IMR-90 (cell line): ENCODE measurements at places on chromosomes 5 and 9. TPM values are rescaled to one million over a fixed set of nuclear protein-coding genes. Genes with fewer than 3 reads are reported as not detected.

GRCh38 chr5:66818935-66819328, 222.7 kb downstream of the MAST4 start:
- DNase-seq, result no peak

DNA sequence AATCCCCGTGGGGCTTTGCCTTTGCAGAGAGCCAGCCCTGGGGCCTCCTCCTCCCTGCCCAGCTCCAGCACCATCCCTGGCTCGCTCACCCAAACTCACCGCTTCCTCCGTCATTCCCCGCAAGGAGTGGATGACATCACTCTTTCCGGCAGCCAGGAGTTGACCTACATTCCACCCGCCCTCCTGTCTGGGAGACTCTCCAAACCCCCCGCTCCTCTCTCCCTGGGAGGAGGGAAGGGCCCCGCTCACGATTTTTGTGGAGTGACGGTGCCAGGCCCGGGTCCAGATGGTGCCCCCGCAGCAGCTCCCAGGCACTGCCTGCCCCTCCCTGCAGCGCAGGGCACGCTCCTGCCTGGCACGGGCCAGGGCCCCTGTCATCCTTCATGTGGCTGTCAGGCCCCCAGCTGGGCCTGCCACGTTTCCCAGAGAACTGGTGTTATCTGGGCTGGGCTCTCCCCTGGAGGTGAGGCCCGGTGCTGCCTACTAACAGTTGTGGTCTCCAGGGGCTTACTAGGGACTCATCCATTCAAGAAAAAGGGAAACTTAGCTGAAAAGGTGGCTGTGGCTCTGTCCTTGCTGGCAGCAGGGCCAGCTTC, 52.3 kb downstream of the NTNG2 start:
- peak; percentile 96 for DNase-seq

- peak; percentile 70 for DNase-seq
These were observed 216.1 kb downstream of the NFIB start for GRCh38 chr9:14097666-14098415.

Gene ARID3C
- total RNA-seq, result not detected in 2 replicates

DNA sequence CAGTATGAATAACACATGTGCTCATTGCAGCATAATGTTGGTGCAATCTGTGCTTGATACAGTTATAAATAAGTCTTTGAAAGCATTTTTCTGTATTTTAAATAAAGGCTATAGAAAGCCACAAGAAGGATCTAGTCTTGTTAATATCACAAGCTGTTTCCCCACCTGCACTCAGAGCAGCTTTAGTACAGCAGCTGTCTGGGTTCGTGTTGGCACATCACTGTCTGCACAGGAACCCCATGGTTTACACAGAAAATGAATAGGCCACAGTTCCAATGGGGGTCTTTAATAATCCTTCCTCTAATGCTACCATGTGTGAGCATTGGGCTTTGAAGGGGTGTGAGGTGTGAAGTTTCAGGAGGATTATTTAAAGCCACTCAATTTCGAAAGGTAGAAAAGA, 2269.7 kb downstream of the MAT2B start:
- DNase-seq, result no peak

- DNase-seq, result no peak
These were observed 248.5 kb upstream of the DAP start for GRCh38 chr5:11009576-11009975.

Gene PCDHGB6
- total RNA-seq, result 2.2 and 2.8 TPM in 2 replicates

DNA sequence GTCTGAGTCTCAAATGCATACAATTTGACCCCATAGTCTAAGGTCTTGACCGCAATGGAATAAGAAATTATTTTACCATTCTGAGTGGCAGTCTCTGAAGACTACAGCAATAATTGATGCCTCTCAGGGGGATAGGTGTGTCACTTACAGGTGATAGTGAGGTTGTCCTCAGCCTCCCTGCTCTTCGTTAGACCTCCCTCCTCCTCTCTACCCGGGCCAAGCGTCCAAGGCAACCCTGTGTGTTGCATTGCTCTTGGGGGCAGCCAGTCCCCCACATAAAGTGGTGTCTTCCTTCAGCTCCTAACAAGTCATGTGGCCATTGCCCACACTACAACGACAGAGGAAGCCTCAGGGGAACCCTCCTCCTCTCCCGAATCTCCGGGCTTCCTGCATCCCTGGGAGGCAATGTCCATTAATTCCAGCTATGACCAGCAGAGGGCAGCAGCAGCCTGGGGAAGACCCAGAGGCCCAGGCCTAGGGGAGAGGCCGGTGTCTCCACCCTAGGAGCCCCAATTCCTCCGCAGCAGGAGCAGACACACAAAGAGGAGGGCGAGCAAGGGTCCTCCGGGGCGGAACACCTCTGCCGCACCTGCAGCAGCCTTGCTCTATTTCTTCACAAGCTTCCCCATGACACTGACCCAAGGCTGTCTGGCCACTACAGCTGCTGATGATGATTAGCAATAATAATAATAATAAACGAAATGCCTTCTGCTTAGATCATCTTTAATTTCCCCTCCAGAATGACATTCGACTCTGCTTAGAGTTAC, 134.8 kb downstream of the KCNIP1 start:
- peak; percentile 28 for DNase-seq

Gene HTR4
- not detected in 2 replicates for total RNA-seq

- peak; percentile 23 for DNase-seq
These were observed at the start of gene RXFP3 for GRCh38 chr5:33936381-33937016. Gene RXFP3 (plus strand): TSS chr5:33936386. CDS start chr5:33936741, 355 bp downstream.

DNA sequence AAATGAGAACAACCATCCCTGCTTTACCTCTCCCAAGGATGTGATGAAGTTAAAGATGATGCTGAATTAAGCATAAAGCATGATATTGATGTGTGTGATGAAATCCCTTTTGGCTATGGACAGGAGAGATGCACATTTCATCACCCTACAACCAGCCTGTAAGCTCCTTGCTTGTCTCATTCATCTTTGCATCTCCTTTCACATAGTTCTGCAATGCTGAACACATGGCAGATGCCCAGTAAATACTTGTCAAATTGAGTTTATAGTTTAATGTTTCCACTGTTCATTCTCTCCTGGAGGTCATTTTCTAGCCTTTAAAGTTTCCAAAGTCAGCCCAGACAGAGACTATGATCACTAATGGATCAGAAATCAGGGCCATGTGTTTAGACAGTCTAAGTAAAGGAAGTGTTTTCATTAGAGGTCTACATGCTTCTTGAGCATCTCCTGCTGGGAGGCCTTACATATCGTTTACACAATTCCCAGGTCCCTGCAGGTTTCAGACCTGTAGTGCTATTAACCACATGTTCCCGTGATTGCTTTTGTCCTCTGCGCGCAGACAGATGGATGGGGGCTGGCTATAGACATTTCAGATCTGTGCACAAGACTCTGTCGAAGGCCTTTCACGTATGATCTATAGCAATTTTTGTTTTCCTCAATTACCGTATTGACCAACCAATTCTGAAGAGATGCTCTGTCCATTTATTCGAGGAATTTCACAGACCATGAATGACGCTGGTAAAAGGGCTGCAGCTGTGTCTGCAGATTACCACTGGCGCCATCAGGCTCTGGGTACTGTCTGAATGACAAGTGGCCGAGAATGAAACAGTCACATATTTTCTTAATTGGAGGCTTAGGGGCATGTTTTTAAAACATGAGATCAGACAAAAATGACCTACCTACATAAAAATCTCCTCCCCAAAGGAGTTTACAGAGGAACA, 49.0 kb upstream of the CKMT2 start:
- DNase-seq, result no peak

DNA sequence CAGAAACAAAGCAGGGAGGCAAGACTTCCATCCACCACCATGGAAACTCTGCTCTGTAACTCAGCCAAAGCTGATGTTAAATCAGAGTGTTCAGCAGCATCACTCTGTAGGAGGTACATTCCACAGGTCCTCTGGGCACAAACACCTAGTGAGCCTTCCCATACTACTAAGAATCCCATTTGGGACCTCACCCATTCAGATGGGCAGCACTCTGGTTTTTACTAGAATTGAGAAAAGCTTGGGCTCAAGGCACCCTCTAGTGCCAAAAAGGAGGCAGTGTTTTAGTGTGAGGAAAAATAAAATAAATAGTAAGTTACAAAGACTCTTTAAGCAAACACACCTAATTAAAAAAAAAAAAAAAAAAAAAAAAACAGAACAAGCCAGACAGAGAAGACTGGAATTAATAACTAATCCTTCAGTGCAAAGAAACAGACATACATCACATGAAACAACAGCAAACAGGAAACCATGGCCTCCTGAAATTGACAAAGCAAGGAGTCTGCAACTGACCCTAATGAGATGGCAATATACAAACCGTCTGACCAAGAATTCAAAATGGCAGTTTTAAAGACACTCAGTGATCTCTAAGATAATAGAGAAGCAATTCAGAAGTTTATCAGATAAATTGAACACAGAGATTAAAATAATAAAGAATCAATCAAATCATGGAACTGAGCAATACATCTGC, 159.5 kb downstream of the GNA14 start:
- peak; percentile 20 for DNase-seq

GRCh38 chr5:55708732-55709131, 3.4 kb downstream of the SLC38A9 start:
- peak; percentile 34 for DNase-seq

DNA sequence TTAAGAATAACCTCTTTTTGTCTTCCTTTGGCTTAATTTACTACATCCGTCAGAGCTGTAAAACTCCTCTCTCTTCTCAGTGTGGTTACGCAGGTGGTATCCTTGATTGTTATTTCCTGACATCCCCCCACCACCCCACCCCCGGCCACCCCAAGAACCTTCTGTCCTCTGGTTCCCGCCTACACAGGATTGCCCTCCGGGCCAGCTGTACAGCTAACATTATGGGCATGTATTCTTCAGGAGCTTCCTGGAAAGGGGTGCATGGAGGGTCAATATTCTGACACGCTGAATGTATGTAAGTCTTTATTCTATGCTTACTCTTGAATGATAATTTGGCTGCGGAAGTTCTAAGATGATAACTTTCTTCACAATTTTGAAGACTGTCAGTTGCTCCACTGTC, 13.0 kb upstream of the ANP32B start:
- DNase-seq, result no peak

GRCh38 chr9:134611046-134611445, 30.6 kb upstream of the COL5A1 start:
- DNase-seq, result no peak
